Bronchial epithelial cell (primary cell): ENCODE measurements at places on chromosomes 7 and 10.

DNA sequence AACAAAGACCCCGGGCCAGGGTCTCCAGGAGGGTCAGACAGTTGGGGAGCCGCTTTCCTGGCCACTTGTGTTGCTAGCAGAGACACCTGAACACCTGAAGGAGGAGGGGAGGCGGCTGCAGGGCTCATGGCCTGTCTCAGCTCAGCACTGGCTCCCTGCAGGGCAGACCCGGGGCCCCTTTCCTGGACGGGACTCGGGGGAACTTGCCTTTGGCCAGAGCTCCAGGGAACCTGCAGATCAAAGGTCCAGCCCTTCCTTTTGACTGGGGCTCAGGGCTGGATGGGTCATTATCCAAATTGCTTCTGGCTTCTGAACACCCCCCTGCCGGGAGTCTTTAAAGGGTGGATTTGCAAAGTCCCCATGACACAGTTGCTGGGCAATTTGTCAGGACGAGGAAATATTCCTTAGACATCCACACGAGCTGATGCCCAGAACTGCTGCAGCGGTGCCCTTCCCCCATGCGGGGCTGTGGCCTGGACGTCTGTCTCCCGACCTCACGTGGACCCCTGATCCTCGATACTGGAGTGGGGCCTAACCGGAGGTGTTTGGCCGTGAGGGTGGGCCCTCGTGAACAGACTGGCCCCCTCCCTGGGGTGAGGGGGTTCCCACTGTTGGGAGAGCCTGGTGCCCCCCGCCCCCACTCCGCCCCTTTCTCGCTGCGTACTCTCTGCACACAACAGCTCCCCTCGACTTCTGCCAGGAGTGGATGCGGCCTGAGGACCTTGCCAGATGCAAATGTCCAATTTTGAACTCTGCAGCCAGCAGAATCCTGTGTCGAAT, 194.3 kb downstream of the ELFN1 start:
- no peak for DNase-seq

- DNase-seq: no peak
These were observed 3.2 kb downstream of the IDI2 start for GRCh38 chr10:1022413-1022812.

- DNase-seq: no peak
These were observed 13.5 kb upstream of the FZD1 start for GRCh38 chr7:91250706-91251105.

DNA sequence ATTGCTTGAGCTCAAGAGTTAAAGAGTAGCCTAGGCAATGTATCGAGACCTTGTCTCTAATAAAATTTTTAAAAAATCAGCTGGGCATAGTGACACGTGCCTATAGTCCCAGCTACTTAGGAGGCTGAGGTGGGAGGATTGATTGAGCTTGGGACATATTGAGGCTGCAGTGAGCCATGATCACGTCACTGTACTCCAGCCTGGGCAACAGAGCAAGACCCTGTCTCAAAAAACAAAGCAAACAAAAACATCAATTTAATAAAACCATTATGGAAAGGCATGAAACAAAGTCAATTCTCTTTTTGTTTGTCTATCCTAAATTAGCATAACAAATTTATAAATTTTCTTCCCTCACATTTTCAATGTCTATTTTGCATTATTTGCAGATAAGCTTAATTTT, 108.4 kb downstream of the PHF14 start:
- no peak for DNase-seq

DNA sequence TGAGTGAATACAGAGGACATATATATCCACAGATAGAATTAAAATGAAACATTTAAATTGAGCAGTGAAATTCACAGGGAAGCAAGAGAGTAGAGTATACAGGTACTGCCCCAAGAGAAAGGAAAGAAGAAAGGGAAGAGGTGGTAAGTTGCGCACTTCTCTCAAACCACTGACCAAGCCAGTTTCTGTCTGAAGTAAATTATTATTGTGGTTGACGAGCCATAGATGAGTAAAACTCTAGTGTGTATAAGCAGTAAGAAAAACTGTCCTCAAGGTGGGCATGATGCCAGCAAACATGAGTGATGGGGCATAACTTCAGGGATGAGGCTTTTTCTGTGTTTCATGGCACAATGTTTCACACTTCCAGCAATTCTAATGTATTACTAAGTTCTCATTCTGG, 4.4 kb upstream of the BET1 start:
- DNase-seq: peak; percentile 56

GRCh38 chr7:20681258-20681882, 65.9 kb downstream of the ABCB5 start:
- DNase-seq: no peak

DNA sequence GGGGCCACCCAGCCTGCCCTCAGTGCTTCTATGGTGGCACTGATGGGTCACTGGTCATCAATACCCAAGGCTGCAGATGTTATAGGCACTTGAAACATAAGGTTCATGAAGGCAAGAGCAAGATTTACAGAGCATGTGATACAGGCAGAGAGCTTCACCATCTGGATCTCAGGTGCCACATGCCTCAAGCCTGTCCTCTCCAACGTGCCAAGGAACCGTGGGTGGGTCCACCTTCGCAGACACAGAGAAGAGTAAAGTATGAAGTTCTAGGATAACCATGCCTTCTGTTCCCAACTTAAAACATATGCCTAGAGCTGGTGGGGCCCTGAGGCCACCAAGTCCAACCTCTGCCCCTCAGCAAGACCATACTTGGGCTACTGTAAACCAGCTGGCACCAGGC, 26.7 kb upstream of the CDH23 start:
- DNase-seq: no peak

- DNase-seq: no peak
These were observed 785.7 kb downstream of the CNTNAP2 start for GRCh38 chr7:146902266-146902665.
